Fibroblast of lung (primary cell): ENCODE measurements at places on chromosomes 3 and 15. TPM values are rescaled to one million over a fixed set of nuclear protein-coding genes. Genes with fewer than 3 reads are reported as not detected.

Gene AADACL2
- polyA plus RNA-seq = not detected in 2 replicates

Gene CSPG5
- 0.02 TPM in 1 of 2 replicates, not detected in the other for polyA plus RNA-seq

Gene IFT80
- polyA plus RNA-seq = 29.7 and 38.4 TPM in 2 replicates

Gene REC114
- not detected in 2 replicates for polyA plus RNA-seq

Gene GAP43
- 0.54 and 2.1 TPM in 2 replicates for polyA plus RNA-seq

Gene MAP1A
- 51.2 and 66.1 TPM in 2 replicates for polyA plus RNA-seq

Gene RTP1
- polyA plus RNA-seq = not detected in 2 replicates

Gene FSTL1
- 583 and 1,500 TPM in 2 replicates for polyA plus RNA-seq

Gene VGLL3
- 41.8 and 222 TPM in 2 replicates for polyA plus RNA-seq

Gene CADM2
- polyA plus RNA-seq = 0.12 TPM in 1 of 2 replicates, not detected in the other

Gene CXCR6
- polyA plus RNA-seq = 0.02 TPM in 1 of 2 replicates, not detected in the other

Gene TXNRD3
- polyA plus RNA-seq = 4.9 and 5.2 TPM in 2 replicates

Gene CHRD
- 0.46 and 1.3 TPM in 2 replicates for polyA plus RNA-seq

Gene SPATA12
- 0.02 TPM in 1 of 2 replicates, not detected in the other for polyA plus RNA-seq

Gene ECE2
- polyA plus RNA-seq = not detected in 2 replicates

Gene CACNA2D2
- polyA plus RNA-seq = 0.02 and 0.06 TPM in 2 replicates

Gene SNTN
- not detected in 2 replicates for polyA plus RNA-seq

Gene CAMKV
- 0.06 TPM in 1 of 2 replicates, not detected in the other for polyA plus RNA-seq

Gene EOMES
- polyA plus RNA-seq = 0.01 TPM in 1 of 2 replicates, not detected in the other

Gene GOLGA8J
- polyA plus RNA-seq = not detected in 2 replicates

Gene COL8A1
- 108 and 215 TPM in 2 replicates for polyA plus RNA-seq

Gene PPP4R2
- polyA plus RNA-seq = 26.6 and 35.5 TPM in 2 replicates

Gene ZBTB20
- polyA plus RNA-seq = 3.7 and 4.0 TPM in 2 replicates

Gene CLRN1
- polyA plus RNA-seq = not detected in 2 replicates

Gene LTK
- 0.14 and 0.19 TPM in 2 replicates for polyA plus RNA-seq

Gene UBXN7
- polyA plus RNA-seq = 25.9 and 34.8 TPM in 2 replicates

Gene GOLGA6L10
- polyA plus RNA-seq = 0.16 and 0.20 TPM in 2 replicates
